ENCODE measurements at places on chromosomes 2 and 18.

GRCh38 chr2:19895535-19895934 is 6.2 kb downstream of the TTC32 start:
- DNase-seq, result no peak

GRCh38 chr2:159904959-159905305 is 106.9 kb upstream of the CD302 start:
- DNase-seq, result no peak

- DNase-seq, result no peak
Measured at GRCh38 chr2:233551491-233551890, 15.1 kb downstream of the USP40 start.

DNA sequence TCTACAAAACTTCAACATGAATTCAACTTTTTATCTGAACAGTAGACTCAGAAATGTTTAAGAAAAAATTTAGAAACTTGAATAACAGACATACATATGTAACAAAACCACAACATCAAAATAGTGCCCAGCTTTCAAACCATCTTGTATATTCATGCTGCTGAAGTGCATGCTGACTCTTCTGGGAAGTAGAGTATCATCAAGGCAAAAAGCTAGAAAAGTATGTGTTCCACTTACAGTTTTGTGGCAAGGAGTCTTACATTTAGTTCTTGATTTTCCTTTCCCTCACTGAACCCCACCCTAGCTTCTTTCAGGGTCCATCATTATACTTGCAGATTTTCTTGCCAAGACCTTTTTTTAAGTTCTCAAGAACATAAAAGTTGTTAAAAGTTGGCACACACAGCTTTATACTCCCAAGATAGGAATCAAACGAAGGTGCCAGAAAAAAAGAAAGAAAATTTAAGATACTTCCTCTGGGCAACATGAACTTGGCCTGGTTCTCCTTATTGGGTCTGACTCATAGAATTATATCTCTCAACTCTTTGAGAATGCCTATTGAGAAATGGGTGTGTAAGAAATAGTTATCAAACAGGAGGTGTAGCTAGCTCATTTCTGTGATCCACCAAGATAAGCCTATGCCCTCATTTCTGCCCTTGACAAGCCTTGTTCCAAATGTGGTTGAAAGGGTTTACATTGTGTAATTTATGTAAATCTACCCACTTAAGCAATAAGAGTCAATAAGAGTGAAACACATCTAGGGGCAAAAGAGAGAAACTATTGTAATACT is 667.6 kb upstream of the ACVR2A start:
- no peak for DNase-seq

DNA sequence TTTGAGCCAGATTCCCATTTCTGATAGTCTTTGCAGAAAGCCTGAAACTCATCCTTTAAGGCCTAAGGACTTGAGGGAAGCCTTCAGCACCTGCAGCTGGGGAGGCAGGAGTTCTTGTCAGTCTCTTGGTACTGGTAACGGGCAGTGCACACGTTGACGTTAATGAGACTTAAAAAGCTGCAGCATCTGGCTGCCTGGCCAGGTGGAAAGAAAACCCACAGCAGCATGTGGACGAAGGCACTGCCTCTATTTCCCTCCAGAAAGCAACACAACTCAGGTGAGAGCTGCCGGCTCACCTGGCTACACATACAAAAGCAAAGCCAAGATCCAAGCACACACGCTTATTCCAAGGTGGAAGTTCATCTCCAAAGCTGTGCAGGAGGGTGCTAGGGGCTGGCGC is 178.8 kb downstream of the ANAPC1 start:
- no peak for DNase-seq

GRCh38 chr2:137467246-137467862 is 496.9 kb upstream of the HNMT start:
- no peak for DNase-seq

- no peak for DNase-seq
Measured at GRCh38 chr2:102667072-102667471, 47.7 kb downstream of the SLC9A2 start.

GRCh38 chr2:74715081-74715791 is 61.2 kb downstream of the SEMA4F start:
- DNase-seq, result peak; percentile 69

DNA sequence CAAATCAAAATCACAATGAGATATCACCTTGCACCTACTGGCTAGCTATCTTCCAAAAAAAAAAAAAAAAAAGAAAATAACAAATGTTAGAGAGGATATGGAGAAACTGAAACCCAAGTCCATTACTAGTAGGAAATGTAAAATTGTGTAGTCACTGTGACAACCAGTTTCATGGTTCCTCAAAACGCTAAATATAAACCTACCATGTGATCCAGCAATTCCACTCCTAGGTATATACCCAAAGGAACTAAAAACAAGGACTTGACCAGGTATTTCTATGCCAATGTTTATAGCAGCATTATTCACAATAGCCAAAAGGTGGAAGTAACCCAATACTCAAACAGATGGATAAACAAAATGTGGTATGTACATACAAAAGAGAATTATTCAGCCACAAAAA is 11.7 kb upstream of the SCRN3 start:
- DNase-seq, result no peak

DNA sequence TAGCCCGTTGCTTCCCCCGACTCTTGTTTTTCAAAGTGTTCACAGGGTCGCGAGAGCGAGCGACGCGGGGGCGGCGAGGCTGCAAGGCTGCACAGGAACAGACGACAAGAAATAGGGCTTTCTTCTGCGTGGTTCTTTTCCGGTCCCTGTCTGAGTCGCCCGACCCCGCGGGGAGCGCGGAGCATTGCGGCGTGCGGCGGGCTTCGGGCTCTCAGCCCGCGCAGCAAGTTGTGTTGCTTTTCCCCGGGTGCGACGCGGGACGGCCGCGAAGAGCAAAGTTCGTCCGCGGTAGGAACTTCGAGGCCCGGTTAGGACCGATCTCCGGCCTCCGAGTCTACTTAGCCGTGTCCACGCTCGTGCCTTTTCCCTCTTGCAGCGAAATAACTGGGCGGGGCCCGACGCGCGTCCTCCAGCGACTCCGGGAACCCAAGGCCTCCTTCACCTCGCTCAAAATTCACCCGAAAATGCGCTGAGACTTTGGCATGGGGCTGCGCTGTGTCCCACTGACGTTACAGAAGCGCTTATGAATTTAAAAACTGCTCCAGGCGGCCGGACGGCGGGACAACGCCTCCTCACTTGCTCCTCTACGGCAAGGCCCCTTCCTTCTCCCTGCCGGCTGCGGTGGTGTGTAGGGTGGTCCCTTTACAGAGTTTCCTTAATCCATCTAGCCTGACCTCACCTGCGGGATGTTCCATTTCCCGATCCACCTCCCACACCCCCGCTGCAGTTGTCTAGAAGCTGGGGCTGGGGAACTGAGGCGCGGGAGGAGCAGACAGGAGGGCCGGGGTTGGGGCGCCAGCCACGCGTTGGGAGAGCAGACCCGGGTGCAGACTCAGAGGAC is 1.5 kb upstream of the BCL2L11 start:
- DNase-seq, result no peak

DNA sequence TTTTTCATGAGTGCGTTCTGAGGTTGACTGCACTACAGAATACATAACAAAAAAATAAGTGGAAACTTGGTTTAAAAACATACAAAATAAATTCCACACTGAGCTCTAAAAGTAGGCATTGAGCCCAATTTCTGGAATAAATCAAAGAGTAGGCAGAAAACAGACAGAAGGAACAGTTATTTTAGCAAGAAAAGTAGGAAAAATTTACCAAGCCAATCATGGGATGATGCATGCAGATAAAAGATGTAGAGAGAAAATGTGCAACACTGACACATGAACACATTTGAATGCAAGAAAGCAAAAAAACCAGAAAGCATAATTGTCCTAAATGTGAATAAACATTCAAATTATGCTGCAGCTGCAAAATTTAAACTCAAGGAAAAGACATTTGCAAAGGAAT is 308.3 kb downstream of the DLGAP1 start:
- no peak for DNase-seq

GRCh38 chr2:162315938-162316337 is 2.5 kb downstream of the IFIH1 start:
- no peak for DNase-seq

DNA sequence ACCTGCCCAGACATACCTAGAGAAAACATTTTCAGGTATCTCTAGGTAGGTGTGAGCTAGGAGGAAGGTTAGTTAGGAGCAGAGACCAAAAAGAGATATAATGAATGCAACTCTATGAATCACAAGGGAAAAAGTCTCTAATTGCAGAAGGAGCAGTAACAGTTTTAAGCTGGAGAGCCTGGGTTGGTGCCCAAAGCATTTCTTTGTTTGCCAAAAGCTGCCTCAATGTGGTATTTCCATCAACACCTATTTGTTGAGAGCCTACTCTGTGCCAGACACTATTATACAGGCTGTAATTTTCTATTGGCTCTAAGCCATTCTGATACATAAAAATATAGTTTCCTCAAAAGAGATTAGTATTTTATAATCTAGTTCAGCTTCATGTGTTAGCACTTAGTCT is 141.6 kb downstream of the UBE2E3 start:
- DNase-seq, result no peak

- DNase-seq, result no peak
Measured at GRCh38 chr2:208643145-208643544, 236.6 kb downstream of the PTH2R start.

DNA sequence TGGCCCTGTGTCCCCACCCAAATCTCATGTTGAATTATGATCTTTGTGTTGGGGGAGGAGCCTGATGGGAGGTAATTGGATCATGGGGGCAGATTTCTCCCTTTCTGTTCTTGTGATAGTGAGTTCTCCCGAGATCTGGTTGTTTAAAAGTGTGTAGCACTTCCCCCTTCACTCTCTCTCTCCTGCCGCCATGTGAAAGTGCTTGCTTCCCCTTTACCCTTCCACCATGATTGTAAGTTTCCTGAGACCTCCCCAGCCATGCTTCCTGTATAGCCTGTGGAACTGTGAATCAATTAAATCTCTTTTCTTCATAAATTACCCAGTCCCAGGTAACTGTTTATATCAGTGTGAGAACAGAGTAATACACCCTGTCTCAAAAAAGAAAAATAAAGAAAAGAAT is 25.5 kb downstream of the LRRFIP1 start:
- DNase-seq, result no peak
